ENCODE measurements at places on chromosomes 1 and 21.

GRCh38 chr1:149848340-149849110 is 50.8 kb upstream of the BOLA1 start:
- DNase-seq = no peak

DNA sequence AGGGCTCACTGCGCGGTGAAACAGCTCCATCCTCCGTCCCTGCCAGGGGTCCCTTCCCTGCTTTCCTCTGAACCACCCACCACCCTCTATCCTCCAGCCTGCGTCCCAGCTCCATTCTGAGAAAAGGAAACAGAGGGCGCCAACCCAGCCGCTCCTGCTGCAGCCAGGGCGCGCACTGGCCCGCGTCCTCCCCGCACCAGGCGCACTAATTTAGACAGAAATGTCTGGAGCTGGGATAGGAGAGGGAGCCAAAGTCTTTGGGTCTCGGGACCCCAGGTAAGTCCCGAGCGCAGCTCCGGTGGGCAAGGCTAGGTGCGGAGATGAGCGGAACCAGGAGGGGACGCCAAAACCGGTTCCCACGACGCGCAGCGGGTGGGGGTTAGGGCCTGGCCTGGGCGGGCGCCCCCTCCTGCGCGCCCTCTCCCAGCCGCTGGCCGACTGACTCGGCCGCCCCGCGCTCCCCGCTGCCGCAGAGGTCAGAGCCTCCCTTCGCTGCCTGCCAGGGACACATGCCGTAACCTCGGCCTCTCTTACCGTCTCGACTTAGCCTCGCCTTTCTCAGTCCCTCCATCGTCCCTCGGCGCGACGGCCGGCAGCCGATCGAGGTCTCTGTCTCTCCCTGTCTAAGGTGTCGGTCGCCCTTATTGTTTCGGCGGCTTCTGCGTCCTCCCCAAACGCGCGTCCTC is 2.0 kb downstream of the CAMK2N1 start:
- no peak for DNase-seq

GRCh38 chr1:8643542-8644536 is 173.6 kb downstream of the RERE start:
- DNase-seq = no peak

GRCh38 chr1:75165264-75165663 is 31.1 kb downstream of the LHX8 start:
- DNase-seq = no peak

- DNase-seq = no peak
Observed at GRCh38 chr1:28582248-28582615, 9.8 kb upstream of the RAB42 start.

DNA sequence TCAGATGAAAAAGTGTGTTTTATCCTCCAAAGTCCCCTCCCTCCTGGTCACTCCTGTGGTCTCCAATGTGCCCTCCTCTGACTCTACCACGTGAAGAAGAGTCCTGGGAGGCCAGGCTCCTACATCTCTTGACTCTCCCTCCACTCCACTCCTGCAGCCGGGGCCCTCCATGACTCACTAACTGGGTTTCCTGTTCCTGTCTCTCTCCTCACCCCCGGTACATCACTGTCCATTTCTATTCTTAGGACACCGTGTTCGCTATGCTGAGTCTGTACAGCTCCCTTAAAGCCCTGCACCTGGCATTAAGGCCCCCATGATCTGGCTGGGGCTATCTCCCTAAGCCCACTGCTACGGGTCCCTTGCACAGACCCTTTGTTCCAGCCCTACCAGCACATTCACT is 93.4 kb downstream of the BCAR3 start:
- no peak for DNase-seq

DNA sequence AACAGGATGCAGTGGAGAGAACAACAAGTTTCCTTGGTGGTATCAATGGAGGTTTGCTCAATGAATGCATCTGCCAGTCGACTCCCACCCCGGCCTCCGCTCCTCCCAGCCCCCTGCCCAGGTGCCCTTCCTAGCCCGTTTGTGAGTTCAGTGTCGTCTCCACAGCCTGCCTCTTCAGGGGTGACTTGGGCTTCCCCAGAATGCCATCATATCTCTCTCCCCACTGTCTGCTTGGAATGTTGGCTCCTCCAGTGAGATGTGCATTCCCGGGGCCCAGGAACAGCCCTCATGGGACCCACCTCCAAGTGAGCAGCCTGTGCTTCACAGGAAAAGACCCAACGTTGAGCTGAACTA is 30.5 kb downstream of the MATN1 start:
- DNase-seq = no peak

GRCh38 chr1:187624812-187625545 is 796.2 kb downstream of the PLA2G4A start:
- no peak for DNase-seq

DNA sequence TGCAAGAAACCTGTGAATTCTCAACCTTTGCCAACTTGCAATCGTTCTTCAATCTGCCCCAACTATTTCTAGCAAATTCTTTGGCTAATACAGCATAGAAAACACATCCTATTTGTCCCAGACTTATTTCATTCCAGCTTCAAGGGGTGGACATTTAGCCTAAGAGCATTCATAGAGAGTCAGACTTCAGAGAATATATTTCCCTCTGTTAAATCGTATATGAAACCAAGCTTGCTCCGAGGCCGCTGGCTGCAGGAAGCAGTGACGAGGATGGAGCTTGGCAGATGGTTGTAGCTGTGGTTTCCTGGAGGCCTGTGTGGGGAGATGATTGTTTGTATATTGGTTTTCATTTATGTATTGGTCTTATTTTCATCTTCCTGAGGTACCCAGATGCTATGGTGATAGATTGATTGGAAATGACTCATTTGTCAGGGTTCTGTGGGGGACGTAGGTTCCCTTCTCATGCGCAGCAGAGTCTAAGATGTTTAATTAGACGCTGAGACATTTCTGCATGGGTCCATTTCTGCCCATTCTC is 26.1 kb downstream of the MAN1C1 start:
- no peak for DNase-seq

- no peak for DNase-seq
Observed at GRCh38 chr21:38956856-38957571, 151.3 kb downstream of the ETS2 start.

GRCh38 chr1:151367658-151368392 is 4.7 kb downstream of the SELENBP1 start:
- DNase-seq = no peak

DNA sequence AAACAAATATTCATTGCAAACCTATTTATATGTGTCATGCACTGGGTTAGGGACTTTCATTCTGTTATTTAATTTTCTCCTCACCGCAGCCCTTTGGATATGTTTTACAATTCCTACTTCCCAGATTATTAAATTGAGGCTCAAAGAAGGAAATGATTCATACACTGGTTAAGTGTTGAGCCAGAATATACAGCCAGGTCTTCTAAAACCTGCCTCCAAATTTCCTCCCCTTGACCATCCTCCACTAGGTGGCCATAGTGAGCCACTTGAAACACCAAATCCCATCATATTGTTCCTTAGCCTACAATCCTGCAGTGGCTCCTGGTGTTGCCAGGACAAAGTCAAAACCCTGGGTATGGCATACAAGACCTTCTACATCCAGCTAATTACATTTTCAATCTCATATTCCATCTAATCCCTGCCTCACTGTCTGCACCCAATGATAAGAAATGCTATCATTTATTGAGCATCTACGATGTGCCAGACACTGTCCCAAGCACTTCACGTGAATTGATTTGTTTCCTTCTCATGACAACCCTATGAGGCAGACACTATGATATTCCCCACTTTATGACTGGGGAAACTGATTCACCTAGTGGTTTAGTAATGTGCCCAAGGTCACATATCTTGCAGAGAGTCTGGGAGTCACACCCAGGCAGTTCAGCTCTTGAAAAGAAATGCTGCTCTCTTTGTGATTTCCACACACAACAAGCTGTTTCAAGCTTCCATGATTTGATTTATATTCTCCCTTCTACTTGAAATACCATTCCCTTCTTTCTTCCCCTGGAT is 23.6 kb upstream of the KIRREL1 start:
- peak; percentile 87 for DNase-seq

- no peak for DNase-seq
Observed at GRCh38 chr1:29305943-29306342, 69.6 kb downstream of the PTPRU start.

GRCh38 chr1:211632808-211633523 is 42.5 kb downstream of the NEK2 start:
- DNase-seq = no peak

DNA sequence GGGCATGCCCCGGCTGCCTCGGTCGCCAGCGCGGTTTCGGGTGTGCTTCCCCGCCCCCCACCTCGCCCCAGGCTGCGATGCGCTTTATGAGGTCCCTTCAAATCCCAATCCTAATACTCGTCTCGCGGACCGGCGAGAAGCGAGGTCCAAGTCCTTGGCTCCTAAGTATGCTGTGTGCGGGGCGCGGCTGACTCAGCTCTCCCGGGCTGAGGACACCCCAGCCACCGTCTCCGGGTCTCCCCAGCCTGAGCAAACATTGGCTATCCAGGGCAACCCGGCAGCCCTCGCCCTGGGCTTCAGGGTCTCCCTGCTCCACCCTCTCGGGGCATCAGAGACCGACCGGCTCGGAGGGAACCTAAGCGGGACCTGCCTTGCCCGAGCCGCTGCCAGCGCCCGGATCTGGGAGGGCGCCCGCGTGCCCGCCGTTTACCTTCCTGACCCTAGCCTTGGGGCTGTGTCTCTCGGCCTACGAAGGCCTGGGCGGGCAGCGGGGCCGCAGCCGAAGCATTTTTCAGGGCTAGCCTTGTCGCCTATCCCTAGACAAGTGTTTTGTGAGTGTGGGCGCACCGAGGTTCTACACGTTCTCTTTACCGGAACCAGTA is 1.2 kb downstream of the ITPKB start:
- DNase-seq = no peak

DNA sequence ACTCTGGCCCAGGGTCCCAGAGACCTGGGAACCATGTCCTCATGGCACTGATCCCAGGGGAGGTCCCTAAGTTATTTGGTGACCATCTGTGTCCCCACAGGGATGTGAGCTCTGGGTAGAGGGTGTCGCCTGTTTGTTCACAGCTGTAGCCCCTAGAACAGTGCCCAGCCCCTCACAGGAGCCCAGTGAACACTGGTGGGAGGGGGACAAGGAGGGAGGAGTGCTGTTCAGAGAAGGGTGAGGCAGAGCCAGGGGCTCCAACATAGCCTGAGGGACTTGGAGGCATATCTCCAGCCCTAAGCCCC is 450.4 kb downstream of the MATN1 start:
- DNase-seq = no peak

DNA sequence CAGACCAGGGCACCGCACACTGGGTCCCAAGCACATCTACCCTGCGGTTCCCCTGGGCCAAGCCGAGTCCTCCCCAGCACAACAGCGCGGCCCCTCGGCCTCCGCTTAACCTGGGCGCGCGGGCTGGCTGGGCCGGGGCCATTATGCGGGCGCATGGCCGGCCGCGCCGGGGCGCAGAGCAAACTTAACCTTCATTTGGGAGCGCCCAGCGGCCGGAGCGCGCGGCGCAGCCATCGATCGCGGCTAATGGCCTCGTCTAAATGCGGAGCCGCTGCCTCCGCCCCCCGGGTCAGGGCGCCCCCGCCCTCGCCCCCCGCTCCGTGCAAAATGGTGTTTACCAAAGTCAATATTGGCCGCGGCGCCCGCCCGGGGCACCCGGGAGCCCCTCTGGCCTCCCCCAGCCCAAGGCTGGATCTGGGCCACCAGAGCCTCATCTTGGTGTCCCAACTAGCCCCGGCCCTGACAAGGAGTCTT is 272.1 kb downstream of the TRABD2B start:
- no peak for DNase-seq

- DNase-seq = no peak
Observed at GRCh38 chr1:31742462-31743212, 21.5 kb downstream of the ADGRB2 start.

DNA sequence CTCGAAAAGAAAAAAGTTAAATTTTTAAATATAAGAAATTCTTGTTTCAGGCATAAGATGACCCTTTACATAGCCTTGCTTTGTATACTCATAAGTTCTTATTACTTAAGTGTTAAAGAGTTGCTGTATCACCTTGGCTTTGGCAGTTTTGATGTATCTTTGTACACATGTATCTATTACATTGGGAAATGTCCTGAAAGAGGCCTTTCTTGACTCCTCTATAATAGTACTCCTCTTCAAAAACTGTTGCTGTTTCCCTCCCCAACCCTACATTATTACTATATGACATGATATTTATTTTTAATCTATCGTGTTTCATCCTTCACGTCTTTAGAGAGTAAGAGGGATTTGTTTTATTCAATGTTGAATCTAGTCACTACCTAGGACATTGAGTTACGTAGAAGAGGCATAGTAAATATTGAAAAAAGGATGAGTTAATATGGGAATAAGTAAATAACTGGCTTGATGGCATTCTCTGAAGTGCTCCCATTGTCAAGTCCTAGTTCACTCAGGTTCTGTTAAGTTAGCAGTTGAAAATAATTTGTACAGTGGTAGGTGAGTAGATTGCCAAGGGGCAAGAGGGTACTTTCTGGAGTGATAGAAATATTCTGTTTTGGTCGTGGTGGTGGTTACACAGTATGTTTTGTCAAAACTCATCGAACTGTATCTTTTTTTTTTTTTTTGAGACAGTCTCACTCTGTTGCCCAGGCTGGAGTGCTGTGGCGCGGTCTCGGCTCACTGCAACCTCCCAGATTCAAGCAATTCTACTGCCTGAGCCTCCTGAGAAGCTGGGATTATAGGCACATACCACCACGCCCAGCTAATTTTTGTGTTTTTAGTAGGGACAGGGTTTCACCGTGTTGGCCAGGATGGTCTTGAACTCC is 8.2 kb downstream of the THRAP3 start:
- DNase-seq = no peak

DNA sequence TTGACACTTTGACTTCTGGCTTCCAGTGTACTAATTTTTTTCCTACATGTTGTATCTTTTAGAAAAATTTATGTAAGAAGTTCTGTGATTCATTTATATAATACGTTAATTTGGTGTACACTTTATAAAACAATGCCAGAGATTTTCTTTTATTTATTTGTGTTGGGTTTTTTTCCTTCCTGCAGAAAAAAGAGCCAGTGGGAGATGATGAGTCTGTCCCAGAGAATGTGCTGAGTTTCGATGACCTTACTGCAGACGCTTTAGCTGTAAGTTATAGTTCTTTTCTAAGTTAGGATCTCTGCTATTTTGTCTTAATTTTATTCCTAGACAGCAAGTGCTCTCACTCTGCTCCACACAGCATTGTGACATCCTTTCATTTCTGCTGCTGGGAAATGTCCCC is 14.4 kb downstream of the SARS1 start:
- DNase-seq = no peak
